ENCODE measurements at places on chromosomes 7 and 10.
A peak's percentile ranks its signal among the peaks of the same experiment; 100 is the strongest.

- no peak for DNase-seq
Measured at GRCh38 chr7:33934391-33934790, 29.1 kb downstream of the BMPER start.

- no peak for DNase-seq
Measured at GRCh38 chr7:140676306-140676705, 3.6 kb downstream of the ADCK2 start.

DNA sequence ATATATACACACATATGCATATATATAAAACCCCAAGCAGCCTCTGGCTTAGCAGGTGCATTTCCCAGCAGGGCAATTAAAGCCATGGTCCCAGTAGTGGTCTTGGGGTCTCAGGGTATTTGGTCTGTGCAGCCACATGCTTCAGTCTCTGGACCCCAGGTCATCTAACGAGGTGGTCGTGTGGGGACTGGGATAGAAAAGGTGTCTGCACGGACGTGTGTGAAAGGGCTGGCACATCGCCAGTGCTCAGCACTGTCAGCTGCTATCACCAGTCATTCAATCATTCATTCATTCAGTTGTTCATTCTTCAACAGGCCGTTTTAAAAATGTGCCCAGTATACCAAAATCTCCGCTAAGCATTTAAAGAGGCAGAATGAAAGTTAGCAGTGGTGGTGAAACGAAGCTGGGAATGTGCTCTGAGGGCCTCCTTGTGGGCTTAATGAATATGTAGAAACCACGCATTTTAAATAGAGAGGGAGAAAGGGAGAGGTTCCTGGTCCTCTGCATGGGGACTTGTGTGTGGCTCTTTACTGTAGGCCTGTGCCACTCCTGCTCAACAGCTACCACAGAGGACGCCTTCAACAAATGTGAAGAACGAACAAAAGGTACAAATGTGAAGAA, 170.4 kb downstream of the EGFR start:
- DNase-seq = no peak

GRCh38 chr10:121459622-121460453, 138.4 kb downstream of the FGFR2 start:
- no peak for DNase-seq

GRCh38 chr7:32250471-32251260, 180.5 kb upstream of the PDE1C start:
- no peak for DNase-seq

DNA sequence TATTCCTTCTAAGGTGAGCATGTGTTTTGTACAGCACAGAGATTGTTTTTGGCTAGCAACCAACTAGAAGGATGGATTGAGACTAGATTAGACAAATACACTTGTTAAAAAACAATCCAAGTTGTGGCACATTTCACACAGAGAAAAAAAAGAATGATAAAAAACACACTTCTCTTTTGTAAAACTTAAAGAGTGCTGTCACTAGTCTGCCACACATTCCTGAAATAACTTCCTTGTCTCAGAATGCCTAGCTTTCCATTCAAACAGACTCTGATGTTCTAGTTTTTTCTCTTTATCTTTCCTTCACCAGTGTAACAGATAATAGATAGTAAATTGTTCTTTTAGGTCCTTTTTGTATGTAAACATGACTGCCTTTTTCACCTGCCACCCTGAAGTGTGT, 11.4 kb downstream of the DLD start:
- DNase-seq = no peak

DNA sequence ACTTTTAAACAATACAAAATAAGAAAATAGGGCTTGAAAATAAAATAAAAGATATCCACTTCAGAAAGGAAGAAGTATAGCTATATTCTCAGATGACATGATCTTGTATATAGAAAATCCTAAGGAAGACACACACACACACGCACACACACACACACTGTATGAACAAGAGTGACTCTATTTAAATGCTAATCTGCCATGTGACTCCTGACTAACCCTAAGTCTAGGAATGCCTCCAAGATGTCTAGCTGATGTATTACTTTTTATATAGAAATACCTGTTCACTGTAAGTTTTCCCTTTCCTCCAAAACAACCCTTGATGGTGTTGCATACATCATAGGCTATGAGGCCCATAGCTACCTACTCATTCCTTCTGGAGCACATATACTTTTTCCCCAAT, 173.1 kb upstream of the LRRTM3 start:
- DNase-seq = no peak

GRCh38 chr10:24938076-24938475, 14.3 kb downstream of the PRTFDC1 start:
- DNase-seq = no peak

GRCh38 chr7:114375907-114376306, 38.7 kb upstream of the FOXP2 start:
- no peak for DNase-seq

- DNase-seq = no peak
Measured at GRCh38 chr10:99389729-99390480, 40.5 kb downstream of the GOT1 start.

GRCh38 chr7:83065714-83066113, 97.0 kb downstream of the PCLO start:
- DNase-seq = no peak

DNA sequence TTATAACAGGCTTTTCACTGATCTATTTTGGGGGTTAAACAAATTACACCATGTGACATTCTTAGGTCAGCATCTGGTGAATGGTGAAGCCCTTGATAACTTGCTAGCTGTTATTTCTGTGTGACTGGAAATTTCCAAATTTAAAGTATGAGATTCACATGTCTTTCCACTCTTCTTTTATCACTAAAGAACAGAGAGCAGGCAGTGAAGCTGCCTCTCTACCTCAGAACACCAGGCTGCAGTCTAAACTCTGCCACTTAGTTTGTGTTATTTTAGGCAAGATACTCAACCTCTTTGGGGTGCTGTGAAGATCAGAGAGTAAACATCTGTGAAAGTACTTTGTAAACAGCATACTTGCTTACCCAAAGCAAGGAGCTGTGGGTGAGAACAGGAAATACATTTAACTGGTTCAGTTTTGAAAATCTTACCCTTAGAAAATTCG, 15.5 kb upstream of the SP4 start:
- no peak for DNase-seq

DNA sequence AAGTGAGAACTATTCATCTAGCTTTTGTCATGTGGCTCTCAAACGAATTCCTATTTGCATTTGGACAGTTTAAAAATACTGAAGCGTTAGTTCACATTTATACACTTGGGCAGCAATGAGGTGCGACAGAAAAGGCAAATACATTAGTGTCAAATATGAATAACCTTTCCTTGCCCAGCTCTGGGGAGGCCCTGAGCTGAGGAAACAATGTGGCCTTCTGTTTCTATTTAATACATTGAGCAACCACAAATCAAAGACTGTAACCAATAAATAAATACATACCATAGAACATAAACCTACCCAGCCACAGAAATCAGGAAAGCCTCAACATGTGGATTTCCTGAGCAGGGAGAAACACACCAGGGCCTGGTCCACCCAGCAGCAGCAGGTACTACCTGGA, 585.2 kb downstream of the PARD3 start:
- no peak for DNase-seq

DNA sequence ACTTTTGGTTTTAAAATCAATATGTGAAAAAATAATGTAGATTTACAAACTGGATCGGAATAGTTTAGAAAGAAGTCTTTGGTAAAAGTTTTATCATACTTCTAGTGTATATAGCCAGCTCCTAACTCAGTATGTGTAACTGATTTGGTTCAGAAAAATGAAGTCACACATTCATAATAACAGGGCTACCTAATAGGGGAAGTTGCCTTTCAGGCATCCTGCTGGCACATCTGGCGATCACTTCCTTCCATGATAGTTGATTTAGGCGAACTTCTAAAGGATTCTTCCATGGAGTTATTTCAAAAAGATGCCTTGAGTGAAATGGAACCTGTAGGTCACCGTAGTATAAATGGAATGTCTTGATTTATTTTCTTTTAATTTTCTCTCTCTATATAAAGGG, 69.1 kb downstream of the SHH start:
- no peak for DNase-seq

- no peak for DNase-seq
Measured at GRCh38 chr7:80439894-80440821, 71.7 kb downstream of the GNAT3 start.

DNA sequence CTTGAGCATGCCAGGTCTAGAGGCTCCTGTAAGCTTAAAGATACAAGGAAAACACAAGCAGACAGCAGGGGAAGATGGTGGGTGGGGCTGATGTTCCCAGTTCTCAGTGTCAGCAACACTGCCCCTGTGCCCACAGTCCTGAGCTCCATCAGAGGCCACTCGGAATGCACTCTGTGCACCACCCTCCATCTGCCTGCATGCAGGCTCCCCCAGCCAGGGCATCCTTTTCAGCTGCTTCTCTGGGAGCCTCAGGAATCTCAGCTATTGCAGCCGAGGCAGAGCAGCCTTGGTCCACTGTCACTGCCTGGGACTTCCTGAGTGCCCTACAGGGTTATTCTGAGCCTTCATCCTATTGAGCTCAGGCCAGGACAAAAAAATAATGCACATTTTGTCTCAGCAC, 22.2 kb downstream of the LBX1 start:
- DNase-seq = no peak

GRCh38 chr7:39969431-39969830, 19.4 kb downstream of the CDK13 start:
- DNase-seq = no peak

GRCh38 chr10:85280014-85280413, 951.6 kb downstream of the CCSER2 start:
- DNase-seq = no peak

DNA sequence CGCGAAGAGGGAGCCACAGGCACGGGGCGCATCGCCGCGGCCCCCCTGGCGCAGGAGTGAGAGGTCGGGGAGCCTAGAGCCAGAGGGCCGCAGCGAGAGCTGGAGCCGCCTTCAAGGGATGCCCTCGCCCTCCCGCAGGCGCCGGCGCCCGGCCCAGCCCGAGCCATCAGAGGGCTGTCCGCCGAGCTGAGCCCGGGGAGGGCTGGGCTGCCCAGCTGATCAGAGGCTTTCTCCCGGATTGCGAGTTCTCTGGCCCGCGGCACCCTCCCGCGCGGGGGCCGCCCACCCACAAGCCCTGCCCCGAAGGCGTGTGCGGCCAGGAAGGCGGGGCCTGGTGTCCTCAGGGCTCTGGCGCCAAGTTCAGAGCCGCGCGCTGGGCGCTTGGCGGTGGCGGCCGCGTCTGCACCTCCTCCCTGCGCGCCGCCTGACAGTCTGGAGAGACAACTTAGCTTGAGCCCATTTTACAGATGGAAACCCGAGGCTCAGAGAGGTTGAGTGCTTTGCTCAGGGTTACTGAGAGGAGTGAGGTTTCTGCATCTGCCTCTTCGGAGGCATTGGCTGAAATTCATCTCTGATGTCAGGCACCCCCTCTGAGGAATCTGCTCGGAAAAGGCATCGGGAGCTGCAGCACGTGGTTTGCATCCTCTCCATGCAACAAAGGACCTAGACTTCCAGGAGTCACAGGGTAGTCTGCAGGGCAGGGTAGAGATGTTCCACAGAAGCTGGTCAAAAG, 3.8 kb upstream of the ANTXRL start:
- DNase-seq = peak; percentile 60

GRCh38 chr10:78623578-78624215, 445.1 kb upstream of the ZMIZ1 start:
- no peak for DNase-seq

DNA sequence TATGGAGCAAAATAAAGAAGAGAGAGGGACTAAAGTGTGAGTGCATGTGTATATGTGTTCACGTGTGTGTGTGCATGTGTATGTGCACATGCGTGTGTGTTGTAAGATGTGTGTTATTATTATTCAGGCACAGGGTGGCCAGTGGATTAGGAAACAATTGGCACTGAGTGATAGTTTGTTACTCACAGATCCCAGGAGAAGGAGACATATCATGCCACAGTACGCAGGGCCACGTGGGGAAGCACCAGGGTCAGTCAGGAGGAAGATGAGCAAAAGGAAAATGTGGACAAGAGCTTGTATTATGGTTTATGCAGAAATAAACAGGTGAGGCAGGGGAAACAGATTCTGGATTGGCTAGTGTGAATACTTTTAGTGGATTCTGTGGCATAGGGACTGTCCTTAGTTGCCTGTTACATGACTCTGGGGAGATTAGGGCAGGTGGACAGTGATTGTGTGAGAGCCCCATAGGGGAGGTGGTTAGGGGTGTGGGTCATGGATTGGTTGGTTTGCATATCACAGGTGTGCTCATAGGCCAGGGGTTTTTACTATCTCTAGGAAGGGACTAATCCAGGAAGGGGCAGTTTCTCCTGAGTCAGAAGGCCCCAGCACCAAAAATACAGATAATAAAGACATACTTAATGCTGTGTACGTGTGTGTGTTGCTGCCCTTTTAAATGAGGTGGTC, 90.0 kb downstream of the PLXDC2 start:
- DNase-seq = no peak

GRCh38 chr7:157589680-157590079, 252.9 kb downstream of the DNAJB6 start:
- no peak for DNase-seq

DNA sequence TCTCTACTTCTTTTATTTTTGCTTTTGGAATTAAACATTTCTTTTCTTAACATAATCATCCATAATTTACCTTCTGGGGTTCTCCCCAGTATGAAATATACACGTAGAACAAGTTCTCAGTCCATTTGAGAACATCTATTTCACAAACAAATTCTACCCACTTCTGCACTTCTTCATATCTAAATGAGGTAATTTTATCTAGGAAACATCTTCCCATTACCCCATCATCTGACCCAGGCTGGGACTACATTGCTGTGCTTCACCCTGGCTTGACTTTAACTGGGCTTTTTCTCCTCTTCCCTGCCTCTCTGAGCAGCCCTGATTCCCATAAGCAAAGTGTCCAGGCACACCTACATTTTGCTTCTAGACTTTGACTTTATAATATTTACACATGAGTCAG, 43.3 kb upstream of the AMPH start:
- no peak for DNase-seq

DNA sequence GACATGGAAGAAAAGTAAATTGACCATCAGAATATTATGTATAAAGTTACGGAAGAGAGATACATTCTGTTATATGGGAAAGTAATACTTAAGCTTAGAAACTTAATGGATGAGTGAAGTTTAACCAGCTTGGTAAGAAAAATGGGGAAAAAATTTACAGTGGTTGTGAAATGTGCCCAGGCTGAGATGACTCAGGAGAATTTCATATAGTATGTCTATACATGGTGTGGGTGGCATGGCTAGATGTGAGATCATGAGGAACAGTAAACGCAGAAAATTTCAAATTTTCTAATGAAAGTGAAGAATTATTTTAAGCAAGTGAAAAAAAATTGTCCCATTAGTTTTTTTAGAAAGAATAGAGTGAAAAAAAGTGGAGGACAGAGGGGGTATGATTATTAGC, 552.5 kb upstream of the SORCS1 start:
- DNase-seq = no peak

DNA sequence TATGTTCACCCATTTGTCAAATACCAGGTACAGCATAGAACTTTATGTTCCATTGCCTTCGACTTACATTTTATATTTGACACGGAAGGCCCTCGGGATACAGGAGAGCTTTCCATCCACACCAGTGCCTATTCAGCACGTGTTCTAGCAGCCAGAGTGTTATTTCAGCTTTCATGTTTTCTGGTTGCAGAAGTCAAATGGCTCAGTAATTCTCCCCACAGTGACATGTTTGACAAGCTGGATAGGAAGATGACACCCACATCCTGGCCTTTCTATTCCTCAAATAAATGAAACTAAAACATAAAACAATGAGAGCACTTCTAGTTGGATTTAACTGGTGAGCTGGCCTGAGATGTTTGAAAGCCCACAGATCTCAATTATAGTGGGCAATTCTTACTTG, 173.4 kb downstream of the SORCS1 start:
- no peak for DNase-seq
